ENCODE measurements at places on chromosomes 2 and 18. TPM values are rescaled to one million over a fixed set of nuclear protein-coding genes. Genes with fewer than 3 reads are reported as not detected.

Gene C2orf78
- not detected for total RNA-seq

Gene REG1A
- total RNA-seq = 14,523 TPM

GRCh38 chr2:182522405-182522896 is 95.6 kb upstream of the PDE1A start:
- H3K4me3 ChIP-seq = no peak overlapping the region
- no peak overlapping the region for H3K27ac ChIP-seq
- no peaks in the 10 kb centered on the region for H3K4me1 ChIP-seq
- no peaks in the 10 kb centered on the region for H3K27me3 ChIP-seq
- H3K36me3 ChIP-seq = no peaks in the 10 kb centered on the region
- DNase-seq = no peak

GRCh38 chr2:235611349-235611748 is 117.5 kb downstream of the AGAP1 start:
- no peak overlapping the region for H3K4me3 ChIP-seq
- DNase-seq = no peak
- peaks cover 34% of the 10 kb centered on the region for H3K4me1 ChIP-seq
- no peaks in the 10 kb centered on the region for H3K36me3 ChIP-seq
- no peak overlapping the region for H3K27ac ChIP-seq

- H3K27me3 ChIP-seq = no peaks in the 10 kb centered on the region
- no peak overlapping the region for H3K27ac ChIP-seq
- peak; percentile 70 for DNase-seq
- no peaks in the 10 kb centered on the region for H3K36me3 ChIP-seq
- H3K4me1 ChIP-seq = peaks cover 7% of the 10 kb centered on the region
Measured at GRCh38 chr2:3604991-3605961, 10.4 kb downstream of the COLEC11 start.

GRCh38 chr2:66782780-66783361 is 347.9 kb downstream of the MEIS1 start:
- DNase-seq = no peak
- H3K4me3 ChIP-seq = no peak overlapping the region
- no peaks in the 10 kb centered on the region for H3K27me3 ChIP-seq
- H3K4me1 ChIP-seq = no peaks in the 10 kb centered on the region

DNA sequence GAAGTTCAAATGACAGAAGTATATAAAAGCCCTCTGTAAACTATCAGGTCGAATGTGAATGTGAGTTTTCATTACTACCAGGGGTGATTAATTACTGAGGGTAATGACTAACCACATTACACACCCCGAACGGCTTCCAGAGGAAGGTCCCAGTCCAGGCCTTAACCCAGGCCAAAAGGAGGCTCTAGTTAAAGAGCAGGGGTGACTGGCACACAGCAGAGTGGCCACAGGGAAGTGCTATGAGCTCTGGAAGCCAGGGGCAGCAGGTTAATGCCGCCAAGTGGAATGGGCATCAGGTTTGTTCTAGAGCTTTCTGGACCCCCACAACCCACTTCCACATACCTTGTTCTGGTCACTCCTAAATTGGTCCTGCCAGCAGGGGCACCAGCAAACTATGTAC is 87.7 kb downstream of the BCL11A start:
- H3K4me1 ChIP-seq = peaks cover 12% of the 10 kb centered on the region
- H3K36me3 ChIP-seq = peaks cover 2% of the 10 kb centered on the region
- no peak overlapping the region for H3K4me3 ChIP-seq
- peak; percentile 36 for DNase-seq
- no peaks in the 10 kb centered on the region for H3K27me3 ChIP-seq

DNA sequence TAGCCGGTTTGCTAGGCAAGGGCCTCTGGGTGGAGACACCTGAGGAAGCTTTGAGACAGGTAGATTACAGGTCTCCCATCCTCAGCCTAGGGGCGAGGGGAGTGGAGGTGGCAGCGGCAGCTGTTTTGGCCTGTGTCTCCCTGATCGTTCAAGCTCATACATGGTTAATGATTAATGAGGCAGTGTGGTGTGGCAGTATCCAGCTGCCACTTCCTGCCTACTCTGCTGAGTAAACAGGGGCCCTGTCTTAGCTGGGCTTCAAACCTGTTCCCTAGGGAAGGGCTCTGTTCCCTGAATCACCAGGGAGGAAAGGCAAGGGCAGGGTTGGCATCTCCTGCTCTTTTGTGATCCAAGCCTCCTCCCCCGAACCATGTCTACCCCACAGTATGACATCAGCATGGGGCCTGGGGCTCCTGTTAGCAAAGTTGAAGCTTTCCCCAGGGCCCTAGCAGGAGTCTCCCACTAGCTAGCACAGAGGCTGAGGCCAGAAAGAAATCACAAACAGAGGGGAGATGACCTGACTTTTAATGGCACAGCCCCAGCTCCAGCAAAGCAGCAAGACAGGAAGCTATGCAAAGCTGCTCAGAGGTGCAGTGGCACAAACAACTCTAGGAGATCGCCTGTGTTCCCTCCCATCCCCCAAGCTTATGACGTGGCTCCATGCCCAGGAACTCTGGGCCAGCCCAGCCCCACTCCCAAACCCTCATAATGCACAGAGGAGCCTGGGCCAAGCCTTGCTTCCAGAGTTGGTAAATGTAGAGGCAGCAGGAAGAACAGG is 3.7 kb upstream of the TUBA4B start:
- peaks cover 87% of the 10 kb centered on the region for H3K4me1 ChIP-seq
- peak overlapping the region; percentile 93 for H3K27ac ChIP-seq
- H3K27me3 ChIP-seq = no peaks in the 10 kb centered on the region
- no peak overlapping the region for H3K4me3 ChIP-seq
- DNase-seq = peak; percentile 91

- no peak overlapping the region for H3K27ac ChIP-seq
- H3K27me3 ChIP-seq = no peaks in the 10 kb centered on the region
- H3K4me3 ChIP-seq = no peak overlapping the region
- no peak for DNase-seq
- no peaks in the 10 kb centered on the region for H3K4me1 ChIP-seq
Measured at GRCh38 chr2:55061523-55062344, 11.5 kb upstream of the RTN4 start.
